ENCODE measurements at places on chromosomes 6 and 20.

- no peak for DNase-seq
Observed at GRCh38 chr6:128200789-128201188, 299.9 kb upstream of the THEMIS start.

- DNase-seq: no peak
Observed at GRCh38 chr6:162638931-162639574, 88.5 kb downstream of the PRKN start.

DNA sequence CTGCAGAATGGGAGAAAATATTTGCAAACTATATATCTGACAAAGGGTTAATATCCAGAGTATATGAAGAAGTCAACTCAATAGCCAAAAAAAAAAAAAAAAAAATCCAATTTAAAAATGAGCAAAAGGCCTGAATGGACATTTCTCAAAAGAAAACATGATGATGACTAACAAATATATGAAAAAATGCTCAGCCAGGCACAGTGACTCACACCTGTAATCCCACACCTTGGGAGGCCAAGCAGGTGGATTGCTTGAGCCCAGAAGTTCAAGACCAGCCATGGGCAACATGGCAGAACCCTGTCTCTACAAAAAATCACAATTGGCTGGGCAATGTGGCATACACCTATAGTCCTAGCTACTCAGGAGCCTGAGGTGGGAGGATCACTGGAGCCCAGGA is 2.1 kb upstream of the ECHDC1 start:
- DNase-seq: no peak

- DNase-seq: no peak
Observed at GRCh38 chr6:105695461-105695860, 292.6 kb upstream of the PREP start.

DNA sequence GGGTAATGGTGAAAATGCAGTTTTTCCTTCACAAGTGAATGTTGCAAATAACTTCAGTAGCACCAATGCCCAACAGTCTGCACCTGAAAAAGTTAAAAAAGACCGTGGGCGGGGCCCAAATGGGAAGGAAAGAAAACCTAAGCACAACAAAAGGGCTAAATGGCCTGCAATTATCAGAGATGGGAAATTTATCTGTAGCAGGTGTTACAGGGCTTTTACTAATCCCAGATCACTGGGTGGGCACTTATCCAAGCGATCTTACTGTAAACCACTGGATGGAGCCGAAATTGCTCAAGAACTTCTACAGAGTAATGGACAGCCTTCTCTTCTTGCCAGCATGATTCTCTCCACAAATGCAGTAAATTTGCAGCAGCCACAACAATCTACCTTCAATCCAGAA is 64.8 kb upstream of the SMIM8 start:
- DNase-seq: no peak
